ENCODE measurements at places on chromosomes 5 and 9.
A peak's percentile ranks its signal among the peaks of the same experiment; 100 is the strongest.

DNA sequence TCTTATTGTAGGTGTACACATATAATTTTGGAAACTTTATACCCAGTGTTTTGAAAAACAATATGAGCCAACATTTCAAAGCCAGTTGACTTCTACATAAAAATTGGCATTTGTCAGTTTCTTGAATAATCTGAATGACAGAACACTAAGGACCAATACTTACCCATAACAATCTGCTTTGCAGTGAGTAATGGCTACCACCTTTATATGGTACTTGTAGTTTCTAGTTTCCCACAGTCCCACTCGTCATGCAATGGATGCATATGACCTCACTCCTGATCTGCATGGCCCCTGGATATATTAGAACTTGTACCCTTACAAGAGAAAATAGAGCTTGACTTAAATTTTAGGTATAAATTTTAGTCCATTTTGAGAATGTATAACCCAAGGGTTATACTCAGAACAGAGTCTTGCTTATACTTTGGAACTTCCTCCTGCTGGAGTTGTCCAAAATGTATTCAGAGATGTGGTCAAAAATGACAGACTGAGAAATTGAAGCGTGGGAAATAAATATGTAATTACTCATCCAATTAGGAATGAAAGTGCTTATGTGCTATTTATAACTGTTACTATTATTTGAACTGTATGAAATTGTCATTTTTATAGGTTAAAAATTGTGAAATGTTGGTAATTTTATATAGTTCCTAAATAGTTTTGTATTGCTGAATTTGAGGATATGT, 19.5 kb downstream of the XRCC4 start:
- DNase-seq, result no peak

DNA sequence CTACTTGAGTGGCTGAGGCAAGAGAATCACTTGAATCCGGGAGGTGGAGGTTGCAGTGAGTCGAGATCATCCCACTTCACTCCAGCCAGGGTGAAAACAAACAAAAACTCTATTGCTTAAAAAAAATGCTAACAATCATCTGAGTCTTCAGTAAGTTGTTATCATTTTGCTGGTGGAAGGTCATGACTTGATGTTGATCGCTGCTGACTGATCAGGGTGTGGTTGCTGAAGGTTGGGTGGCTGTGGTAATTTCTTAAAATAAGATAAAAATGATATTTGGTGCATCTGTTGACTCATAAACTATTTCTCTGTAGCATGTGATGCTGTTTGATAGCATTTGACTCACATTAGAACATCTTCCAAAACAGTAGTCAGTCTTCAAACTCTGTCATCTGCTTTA, 349.4 kb upstream of the PAPPA start:
- no peak for DNase-seq

- DNase-seq, result no peak
Observed at GRCh38 chr9:92439921-92440750, 15.9 kb upstream of the OMD start.

DNA sequence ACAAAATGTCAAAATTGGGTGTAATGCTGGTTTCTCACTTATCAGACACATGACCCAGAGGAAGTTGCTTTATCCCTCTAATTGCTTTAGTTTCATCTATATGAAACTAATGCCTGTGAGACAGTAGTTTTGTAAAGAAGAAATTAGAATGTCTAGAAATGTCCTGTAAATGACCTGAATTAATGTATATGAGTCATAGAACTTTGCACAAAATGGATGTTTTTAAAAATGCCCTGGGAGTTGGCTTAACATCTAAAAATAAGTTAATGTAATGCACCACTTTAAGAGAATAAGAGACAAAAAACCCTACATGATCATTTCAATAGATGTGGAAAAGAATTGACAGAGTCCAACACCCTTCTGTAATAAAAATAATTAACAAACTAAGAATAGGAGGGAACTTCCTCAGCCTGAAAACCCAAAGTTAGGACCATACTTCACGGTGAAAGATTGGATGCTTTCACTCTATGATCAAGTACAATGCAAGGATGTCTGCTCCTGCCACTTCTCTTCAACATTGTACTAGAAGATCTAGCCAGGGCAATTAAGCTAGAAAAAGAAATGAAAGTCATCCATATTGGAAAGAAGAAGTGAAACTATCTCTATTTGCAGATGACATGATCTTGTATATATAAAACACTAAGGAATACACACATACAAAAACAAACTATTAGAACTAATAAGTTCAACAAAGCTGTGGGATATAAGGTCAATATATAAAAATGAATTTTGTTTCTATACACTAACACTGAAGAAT, 117.9 kb downstream of the MELK start:
- no peak for DNase-seq

- DNase-seq, result no peak
Observed at GRCh38 chr5:160129841-160130240, 10.6 kb upstream of the PWWP2A start.

DNA sequence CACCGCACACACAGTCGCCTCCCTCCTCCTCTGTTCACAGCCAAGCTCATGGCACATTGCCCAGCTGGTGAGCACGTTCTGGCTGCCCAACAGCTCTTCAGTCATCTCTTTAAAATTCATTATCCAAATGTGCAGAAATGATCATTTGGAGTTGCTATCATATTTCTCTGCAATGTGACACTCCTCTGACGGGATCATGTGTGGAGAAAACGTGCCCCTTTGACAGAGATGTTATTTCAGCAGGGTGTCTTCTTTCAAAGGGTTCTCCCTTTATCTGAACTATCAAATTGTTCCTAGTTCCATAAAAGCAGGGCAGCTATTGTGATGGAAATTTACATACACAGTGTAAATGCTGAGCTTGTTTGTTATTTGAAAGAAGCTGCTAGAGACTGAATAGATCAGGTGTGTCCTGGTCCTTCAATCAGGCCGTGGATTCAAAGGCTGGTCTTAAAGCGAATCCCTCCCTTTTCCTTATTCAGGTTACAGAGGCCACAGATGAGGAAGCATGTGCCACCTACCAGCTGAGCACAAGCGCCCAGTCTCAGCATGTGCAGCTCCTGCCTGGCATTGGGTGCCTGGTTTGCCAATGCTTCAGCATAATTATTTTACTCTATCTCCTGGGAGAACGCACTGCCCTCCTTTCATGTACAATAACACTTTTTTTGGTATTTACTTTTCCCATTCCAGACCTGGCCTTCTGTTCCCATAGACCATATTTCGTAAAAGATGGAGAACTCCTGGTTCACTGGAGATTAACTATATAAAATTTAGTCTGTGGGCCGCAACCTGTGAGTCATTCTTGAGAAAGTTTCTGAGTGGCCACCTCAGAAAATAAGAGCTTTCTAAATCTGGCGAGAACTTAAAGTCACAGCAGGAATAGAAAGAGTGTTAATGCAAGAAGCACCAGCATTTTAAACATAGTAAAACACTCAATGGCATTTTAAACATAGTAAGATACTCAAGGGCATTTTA, 433.7 kb downstream of the ENC1 start:
- DNase-seq, result peak; percentile 83

DNA sequence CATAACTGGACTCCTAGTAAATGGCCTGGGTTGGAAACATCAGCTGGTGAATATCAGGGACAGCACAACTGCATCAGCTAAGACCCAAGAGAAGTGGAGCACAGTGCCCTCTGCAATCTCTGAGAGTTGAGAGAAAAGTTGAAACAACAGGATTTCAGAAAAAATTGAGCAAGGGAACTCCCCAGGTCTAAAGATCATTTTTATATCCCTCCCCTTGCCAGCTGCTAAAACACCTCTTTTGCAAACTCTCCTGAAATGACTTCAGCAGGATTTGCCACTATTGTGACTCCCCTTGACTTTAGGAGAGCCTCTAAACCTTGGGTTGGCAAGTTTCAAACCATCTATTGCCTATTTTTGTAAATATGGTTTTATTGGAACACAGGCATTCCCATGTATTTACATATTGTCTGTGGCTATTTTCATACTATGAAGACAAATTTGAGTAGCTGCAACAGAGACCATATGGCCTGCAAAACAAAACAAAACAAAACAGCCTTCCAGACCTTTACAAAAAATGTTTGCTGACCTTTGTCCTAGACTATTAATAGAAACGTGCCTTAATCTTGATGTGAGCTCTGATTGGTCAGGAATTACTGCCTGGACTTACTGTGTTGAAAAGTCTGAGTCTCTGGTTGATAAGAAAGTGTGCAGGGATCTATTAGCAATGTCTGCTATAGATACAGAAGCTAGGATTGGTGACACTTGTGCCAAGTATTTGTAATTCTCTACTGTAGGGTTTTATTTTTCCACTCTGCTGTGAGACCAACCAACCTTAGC, 37.7 kb upstream of the PLPPR1 start:
- no peak for DNase-seq

DNA sequence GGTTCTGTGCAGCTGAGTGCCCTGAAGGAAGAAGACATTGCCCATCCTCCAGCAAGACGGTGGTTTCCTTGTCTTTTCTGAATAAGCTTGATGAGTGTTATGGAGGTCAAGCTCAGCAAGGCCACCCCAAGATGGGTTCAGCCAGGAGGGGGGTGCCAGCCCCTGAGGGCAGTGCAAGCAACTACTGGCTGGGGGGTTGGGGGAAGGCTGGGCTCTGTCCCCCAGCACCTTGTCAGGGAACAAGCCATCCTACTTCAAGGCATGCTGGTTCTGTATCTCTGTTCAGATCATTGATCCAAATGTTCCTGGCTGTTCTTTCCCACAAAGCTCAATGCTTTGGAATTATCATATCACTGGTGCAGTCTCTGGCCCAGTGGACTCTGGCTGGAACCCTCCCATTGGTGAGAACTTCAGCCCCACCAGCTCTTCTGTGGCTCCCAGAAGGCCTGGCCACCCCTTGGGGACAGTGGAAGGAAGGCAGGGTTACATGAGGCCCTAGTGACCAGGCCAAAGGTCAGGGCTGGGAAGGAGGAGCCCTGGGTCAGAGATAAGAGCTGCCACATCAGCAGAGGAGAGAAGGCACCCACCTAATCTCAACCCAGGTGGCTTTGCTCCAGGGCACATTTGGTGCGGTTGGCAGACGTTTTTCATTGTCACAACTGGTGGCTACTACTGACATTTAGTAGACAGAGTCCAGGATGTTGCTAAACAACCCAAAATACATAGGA, 280.2 kb downstream of the IRX2 start:
- DNase-seq, result no peak

DNA sequence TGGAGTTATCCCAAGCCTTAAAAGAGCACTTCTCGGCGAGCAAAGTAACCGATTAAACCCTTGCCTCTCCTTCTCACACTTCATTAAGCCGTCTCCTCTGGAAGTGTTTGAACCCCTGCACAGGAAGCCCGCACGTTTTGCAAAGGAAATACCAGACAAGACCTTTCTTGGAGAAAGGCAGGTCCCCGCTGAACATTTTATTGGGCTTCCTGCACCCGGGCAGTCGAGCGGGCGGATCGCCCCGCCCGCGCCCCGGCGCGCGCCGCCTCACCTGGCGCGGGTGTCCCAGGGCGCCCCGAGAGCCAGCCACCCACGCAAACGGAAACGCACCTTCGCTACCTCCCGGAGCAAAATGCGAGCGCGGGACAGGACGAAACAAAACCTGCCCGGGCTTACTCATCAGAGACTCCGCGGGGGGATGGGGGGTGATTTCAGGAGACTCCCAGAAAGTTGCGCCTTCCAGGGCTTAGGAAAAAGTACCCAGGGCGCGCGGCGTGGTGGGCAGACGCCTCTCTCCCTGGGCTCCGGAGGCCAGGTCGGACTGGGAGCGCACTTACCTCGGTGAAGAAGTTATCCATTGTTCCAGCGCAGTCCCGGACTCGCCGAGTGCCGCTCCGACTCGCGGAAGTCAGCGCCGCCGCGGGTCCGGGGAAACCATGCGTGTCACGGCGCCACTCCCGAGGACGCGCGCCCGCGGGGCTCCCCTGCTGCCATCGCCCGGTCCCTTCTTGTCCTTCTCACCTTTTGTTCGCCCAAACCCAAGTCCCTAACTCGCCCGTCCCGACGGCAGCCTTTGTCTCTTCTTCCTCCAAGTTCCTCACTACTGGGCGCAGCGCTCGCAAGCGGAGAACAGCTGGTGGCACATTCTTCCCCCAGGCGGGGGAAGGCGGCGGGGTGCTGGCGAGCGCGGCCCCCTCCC, 598 bp downstream of the MYO10 start:
- no peak for DNase-seq

DNA sequence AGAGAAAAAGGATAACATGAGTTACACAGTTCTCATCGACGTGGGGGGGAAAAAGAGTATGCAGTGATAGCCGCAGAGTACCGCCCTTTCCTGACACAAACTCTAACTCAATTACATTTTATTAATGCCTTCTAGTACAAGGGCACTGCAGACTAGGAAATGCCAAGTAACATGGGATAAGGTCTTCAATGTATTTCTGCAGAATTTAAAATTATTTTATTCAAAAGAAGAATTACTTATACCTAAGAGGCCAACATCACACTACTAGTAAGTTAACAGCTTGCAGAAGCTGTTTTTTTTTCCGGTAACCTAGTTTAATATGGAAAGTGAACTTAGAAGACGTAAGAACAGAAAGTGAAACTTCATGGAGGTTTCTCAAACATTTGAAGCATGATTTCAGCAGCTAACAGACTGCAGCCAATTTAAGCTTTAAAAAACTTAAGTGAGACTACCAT, 3.9 kb downstream of the SETX start:
- DNase-seq, result no peak

DNA sequence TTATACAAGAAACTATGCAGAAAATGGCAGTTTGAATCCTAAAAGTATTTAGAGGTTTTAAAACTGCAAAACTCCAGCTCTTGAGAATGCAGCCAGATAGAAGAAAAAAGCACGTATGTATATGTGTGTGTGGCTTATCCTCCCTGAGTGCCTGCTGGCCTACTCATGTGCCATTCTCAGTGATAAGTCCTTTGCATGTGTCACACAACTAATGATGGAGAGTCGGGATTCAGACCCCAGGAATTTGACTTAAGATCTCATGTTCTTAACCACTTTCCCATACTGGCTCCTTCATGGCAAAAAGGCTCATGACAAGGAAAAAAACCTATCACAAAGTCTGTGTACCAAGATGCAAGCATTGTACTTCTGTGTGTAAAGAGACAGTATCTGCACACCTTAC, 26.6 kb downstream of the SMARCA2 start:
- no peak for DNase-seq

DNA sequence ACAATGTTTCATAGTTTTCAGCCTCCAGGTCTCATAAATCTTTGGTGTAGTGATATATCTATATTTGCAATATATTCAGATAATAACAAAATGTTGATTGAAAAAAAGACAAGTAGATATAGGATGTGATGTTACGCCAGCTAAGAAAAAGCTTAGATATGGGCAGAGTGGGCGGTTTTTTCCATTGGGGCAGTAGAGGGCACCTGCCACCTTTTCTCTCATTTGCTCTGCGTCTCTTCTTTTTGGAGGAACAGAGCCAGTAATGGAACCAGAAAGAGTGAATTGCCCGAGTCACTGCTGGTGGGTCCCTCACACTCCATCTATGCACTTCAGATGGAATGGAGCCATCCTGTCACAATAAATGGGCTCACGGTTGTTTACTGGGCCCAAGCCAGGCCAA, 62.1 kb upstream of the FANCC start:
- DNase-seq, result no peak

- DNase-seq, result no peak
Observed at GRCh38 chr5:147427521-147428401, 82.1 kb downstream of the DPYSL3 start.
